ENCODE measurements at places on chromosomes 16 and 17. TPM values are rescaled to one million over a fixed set of nuclear protein-coding genes. Genes with fewer than 3 reads are reported as not detected.

Gene GPR142
- not detected for total RNA-seq

- DNase-seq: no peak
These were observed at the start of gene SLC47A1 for GRCh38 chr17:19533718-19534561. Gene SLC47A1, plus strand, starts transcription at chr17:19533854. Its CDS starts 86 bp downstream, at chr17:19533940.

Gene CDH8
- not detected for total RNA-seq

Gene VTN
- 36.9 TPM for total RNA-seq

DNA sequence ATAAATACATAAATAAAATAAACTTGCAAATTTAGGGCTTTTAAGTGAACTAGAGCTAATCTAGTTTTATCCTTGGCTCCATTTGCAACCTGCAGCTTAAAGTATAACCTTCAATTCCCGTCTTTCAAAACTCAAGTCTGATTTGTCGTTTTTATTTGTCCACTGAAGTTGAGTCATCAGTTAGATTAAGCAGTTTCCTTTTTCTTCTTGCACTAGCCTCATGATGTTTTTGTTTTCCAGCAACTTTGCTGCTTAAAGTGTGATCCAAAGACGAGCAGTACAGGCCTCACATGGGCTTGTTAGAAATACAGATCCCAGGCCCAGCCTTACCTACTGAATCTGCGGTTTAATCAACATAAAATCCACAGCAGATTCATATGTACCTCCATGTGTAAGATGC, 13.8 kb downstream of the ARSG start:
- no peak for DNase-seq

DNA sequence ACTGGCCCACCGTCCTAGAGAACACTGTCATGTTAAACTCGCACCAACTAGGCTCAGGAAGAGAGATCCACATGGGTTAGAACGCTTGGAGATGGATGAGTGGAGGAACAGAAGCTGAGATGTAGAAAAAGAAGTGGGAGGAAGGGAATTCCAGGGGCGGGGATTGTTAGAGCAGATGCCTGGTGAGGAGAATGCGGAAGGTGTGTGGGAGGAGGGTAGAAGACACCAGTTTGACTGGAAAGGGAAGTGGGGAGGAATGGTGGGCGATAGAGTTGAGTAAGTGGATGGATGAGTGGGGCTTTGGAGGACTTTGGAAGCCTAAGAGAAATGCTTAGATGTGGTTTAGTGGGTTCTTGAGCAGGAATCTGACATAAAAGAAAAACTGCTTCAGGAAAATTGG, 37.4 kb downstream of the DHX38 start:
- no peak for DNase-seq

Gene MYH8
- total RNA-seq: not detected

DNA sequence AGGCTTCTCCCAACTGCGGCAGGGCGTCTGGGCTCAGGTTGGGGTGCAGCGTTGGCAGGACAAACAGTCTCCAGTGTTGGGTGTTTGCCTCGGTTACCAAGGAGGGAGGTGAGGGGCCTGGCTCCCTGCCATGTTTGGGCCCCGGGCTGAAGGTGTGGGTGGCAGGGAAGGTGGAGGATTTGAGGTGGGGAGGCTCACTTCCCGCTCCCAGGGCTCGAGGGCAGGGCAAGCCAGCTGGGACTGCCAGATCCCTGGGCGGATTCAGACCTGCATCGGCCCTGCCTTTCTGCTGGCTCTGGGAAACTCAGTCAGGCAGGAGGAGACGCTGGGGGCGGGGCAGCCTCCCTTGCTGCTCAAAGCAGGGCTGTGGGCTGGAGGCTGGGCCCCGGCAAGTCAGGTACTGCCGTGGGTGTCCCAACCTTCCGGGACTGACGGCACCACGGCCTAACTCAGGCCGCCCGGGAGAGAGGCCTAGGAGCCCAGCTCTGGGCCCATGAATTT, 31.3 kb upstream of the KRT17 start:
- no peak for DNase-seq

Gene HS3ST3A1
- total RNA-seq: 0.57 TPM

- no peak for DNase-seq
These were observed 605.5 kb upstream of the SALL1 start for GRCh38 chr16:51756447-51757123.

- no peak for DNase-seq
These were observed 4.4 kb downstream of the ESRP2 start for GRCh38 chr16:68231384-68232136.

Gene GLP2R
- 0.24 TPM for total RNA-seq

Gene NUP93
- 25.7 TPM for total RNA-seq
